ENCODE measurements at places on chromosomes 13 and 19.
A peak's percentile ranks its signal among the peaks of the same experiment; 100 is the strongest.

DNA sequence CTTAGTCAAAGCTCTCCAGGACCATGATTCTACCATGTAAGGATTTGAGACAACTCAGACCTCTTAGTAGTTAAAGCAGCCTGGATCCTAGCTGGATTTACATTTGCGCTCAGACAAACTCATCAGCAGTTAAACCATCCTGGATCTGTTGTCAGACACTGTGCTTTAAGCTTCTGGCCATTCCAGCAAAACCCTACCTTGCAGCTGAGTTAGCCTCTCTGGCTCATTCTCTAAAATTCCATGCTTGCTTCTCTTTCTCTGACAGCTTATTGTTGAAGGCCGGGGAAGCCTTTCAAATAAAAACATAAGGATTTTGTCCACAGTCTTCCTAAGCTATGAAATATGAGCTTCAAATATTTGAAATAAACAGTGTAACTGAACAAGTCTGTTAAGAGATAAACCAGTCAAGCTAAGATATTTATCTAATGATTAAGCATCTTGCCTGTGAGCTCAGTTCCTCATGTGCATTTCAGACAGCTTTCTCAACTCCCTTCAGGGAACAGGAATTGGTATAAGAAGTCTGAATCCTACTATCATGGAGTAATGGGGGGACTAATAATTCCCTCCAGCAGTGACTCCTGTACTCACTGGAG is 89.3 kb downstream of the SLAIN1 start:
- no peak for DNase-seq

- DNase-seq = no peak
Measured at GRCh38 chr19:30371161-30371836, 885 bp upstream of the ZNF536 start.

GRCh38 chr13:26976313-26976712 is 195.3 kb downstream of the USP12 start:
- no peak for DNase-seq

DNA sequence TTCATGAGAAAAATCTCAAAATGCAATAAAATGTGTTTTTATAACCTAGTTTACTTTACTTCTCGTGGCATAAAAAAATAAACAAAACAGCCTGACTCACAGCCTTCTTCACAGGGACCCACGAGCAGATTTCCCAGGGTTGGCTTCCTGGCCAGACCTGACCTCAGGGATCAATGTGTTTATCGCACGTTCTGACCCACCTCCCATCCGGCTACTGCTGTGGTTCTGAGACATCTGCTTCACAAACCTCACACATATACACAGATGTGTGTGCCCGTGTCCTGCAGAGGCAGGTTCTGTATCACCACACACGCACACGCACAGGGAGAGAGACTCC is 118.3 kb downstream of the COL4A2 start:
- DNase-seq = no peak

GRCh38 chr19:3970313-3970807 is 539 bp downstream of the DAPK3 start:
- no peak for DNase-seq

DNA sequence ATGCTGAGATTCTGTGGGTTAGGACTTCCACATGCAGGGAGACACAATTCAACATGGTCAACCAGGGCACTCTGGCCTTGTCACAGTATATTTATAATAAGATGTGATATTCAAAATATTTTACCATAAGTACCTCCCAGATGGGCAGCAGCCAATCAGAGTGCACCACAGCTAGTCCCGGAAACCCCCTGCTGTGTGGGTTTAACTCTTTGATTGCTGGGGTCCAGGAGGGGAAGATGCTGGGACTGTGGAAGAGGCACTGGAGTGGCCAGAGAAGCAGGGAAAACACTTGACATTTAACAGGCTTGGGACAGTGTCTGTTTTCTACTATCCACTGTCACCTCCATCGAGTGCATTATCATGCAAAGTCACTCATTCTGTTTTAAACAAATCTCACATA is 99.0 kb downstream of the MBNL2 start:
- DNase-seq = no peak

DNA sequence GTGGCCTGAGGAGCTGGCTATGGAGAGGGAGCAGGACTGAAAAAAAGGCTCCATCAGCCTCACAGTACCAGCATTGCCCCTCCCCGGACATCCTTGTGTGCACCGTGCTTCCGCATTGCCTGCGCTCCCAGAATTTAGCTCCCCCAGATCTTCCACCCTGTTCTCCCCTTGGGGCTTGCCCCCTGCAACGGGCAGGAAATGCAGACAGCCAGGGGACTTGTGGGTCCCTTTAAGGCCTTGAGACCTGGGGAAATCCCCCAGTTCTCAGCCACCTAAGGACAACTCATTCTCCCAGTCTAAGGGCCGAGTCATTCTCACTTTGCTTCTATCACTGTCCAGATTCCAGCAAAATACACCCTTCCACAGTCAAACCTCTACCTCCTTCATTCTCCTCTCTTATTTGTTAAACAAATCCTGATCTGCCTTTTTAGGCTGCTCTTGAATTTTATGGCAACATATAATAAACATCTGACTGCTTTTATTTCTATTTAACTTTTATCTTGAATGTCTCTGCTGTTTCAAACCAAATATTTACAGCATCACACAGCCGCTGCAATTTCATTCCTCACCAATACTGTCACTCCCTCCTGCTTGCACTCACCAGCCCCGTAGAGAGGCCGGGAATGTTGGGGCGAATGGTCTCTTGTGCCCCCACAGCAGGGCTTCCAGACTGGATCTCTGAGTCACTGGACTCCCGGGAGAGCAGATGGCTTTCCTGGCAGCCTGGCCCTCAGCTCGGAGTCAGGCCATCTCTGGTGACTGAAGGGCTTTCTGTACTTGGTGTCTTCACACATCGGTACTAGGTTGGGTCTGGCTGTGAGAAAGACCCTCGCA is 221.9 kb downstream of the TSHZ3 start:
- no peak for DNase-seq

GRCh38 chr13:75995966-75996365 is 359.8 kb downstream of the LMO7 start:
- DNase-seq = no peak

GRCh38 chr13:98975822-98976261 is 2.0 kb downstream of the DOCK9 start:
- no peak for DNase-seq

DNA sequence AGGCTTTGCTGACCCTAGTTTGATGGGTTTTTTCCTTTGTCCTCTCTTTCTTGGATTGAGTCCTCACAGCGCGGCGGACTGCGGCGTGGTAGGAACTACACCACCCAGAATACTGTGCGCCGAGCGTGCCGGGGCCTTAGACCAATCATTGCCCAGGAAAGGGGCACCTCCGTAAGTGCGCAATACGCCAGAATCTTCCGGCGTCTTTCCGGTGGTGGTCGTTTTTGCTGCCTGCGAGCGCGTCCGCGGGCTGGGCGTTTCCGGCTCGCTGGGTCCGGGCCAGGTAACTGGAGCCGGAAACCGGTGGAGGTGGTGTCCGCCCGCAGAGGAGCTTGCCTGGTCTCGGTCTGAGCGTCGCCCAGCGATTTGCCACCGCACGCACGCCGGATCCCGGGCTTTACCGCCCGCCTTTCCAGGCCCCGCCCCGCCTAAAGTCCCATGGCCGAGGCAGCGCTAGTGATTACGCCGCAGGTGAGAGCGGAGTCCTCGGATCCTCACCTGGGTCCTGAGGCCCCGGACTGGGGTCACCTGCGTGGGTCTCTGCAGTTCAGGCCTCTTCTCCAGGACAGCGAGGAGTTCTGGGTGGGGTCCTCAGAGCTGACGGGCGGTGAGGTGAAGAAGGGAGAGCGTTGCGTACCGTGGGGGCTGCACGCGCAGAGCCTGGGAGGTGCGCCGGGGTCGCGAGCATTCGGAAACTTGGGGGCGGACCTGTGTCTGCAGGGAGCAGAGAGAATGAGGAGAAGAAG is at the start of gene ZNF549:
TSS of gene ZNF549 (plus strand) at position 221 of the 746 bp plus-strand sequence. CDS start at position 439, 218 bp downstream.
- peak; percentile 94 for DNase-seq

DNA sequence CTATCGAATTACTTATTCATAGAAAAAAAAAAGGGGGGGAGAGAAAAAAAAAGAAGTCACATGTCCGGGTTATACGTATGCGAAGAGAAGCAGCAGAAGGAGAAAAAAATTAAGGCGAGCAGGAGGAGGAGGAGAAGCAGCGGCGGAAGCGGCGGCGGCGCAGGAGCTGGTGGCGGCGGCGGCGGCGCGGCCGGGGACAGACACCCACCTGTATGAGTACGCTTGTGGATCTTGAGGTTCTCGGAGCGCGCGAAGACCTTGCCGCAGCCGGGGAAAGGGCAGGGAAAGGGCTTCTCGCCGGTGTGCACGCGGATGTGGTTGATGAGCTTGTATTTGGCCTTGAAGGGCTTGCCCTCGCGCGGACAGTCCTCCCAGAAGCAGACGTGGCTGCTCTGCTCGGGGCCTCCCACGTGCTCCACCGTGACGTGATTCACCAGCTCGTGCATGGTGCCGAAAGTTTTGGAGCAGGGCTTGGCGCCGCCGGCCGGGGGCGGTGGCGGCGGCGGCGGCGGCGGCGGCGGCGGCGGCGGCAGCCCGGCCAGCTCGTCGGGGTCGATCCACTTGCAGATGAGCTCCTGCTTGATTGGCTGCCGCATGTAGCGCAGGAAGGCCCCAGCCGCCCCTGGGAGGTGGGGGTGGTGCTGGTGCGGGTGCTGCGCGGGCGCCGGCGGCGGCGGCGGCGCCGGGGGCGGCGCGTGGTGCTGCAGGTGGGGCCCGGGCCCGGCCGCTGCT is 1.5 kb downstream of the ZIC5 start:
- peak; percentile 37 for DNase-seq

DNA sequence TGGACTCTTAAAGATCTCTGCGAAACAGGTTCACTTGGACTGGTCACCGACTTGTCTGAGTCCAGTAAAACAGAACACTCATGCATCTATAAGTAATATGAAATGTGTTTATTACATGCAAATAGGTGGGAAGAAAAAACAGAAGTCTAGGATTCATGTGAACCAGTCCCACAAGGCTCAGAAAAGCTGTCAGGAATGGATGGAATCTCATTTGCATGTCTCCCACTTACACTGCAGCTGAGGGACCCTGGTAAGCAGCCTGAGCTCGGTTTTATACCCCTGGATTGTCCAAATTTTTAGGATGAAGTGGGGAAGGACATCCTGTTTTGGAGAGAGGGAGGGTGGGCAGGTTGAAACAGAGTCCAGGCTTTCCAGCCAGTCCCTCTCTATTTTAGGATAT is 1545.1 kb upstream of the PCDH20 start:
- no peak for DNase-seq

- no peak for DNase-seq
Measured at GRCh38 chr19:39749981-39750380, 12.2 kb upstream of the CLC start.

DNA sequence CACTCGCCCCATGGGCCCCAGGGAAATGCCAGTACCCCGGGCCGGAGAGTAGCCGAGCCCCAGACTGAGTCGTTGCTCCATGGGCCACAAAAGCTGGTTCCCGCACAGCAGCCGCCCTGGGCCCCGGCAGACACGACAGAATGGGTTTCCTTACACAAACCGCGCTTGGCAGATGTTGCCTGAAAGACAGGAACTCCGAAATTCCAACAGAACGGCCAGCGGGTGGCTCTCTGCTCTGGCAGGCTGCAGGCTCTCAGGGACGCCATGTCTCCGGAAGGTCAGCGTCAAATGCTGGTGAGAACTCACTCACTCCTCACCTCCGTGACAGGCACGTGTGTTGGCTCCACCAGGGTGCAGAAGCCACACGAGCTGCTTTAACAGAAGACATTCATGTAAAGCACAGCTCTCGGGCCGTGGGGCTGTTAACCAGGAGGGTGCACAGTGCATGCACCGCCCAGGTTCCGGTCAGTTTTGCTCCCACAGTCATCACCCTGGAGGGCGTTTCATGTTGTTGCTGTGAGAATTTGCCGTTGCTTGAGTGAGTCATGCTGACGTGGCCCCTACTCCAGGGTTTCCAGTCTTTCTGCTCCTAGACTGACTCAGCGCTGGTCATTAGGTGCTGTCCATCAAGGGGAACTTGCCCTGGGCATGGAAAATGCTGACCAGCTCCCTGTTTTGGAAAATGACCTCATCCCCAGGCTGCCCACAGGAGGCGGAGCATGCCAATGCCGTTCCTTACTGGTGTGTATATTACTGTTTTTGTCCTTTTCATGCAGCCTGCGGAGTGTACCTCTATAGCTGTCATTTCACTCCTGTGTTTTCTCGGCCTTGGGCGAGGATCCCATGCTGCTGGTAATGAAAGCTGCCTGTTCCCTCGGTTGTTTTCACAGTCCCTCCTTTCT is 44.8 kb downstream of the ANKRD10 start:
- DNase-seq = no peak

DNA sequence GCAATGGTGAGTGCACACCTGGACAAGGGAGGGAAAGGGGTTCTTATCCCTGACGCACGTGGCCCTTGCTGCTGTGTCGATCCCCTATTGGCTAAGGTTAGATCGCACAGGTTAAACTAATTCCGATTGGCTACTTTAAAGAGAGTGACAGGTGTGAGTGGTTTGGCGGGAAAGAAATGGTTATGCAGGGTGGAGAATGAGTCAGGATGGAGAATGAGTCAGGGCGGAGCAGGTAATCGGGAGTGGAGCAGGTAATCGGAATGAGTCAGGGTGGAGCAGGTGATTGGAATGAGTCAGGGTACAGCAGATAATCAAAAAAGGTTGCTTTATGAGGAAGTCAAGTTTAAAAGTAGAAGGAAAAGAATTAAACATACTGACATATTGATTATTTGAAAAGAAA is 24.4 kb upstream of the SIAH3 start:
- no peak for DNase-seq

- no peak for DNase-seq
Measured at GRCh38 chr13:82370316-82370715, 1512.0 kb downstream of the SLITRK1 start.

GRCh38 chr19:43667876-43668405 is 2.0 kb downstream of the PLAUR start:
- no peak for DNase-seq

GRCh38 chr19:6095760-6096159 is 14.5 kb downstream of the RFX2 start:
- DNase-seq = no peak

- DNase-seq = no peak
Measured at GRCh38 chr13:93262729-93263345, 36.2 kb downstream of the GPC6 start.

DNA sequence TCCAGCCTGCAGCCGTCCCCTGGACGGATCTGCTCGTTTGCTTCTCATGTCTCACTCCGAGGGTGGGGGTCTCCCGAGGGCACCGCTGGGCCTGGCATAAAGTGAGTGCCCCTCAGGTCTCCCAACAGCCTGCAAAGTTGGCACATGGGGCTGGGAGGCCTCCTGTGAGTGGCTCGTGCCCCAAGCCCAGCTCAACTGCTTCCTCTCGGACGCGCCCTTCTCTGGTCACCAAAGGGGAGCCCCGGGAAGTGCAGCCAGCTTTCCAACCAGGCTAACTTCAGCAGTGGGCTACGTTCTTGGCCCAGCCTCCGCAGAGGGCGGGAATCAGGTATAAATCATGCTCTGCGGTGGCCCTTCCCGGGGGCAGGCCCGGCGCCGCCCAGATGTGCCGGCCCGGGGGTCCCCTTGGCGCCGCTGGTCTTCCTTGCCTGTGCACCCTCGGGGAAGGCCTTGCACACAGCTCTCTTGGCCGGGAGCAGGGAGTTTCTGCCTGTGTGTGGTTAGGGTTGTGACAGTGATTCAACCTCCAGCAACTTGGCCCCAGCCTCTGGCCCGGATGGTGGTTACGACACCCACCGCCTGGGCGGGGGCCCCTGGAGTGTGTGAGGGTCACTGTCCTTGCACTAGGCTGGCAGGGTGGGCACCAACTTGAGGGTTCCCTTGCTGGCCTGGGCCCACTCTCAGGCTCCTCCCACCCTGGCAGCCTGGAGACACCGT is 20.7 kb downstream of the CEBPG start:
- DNase-seq = no peak

Measured in NCI-H510A (cell line).